ENCODE measurements at places on chromosomes 12 and 14.

GRCh38 chr12:98352835-98353234 is 162.6 kb upstream of the TMPO start:
- no peak for DNase-seq

- no peak for DNase-seq
Measured at GRCh38 chr12:76127588-76127987, 43.1 kb upstream of the NAP1L1 start.

DNA sequence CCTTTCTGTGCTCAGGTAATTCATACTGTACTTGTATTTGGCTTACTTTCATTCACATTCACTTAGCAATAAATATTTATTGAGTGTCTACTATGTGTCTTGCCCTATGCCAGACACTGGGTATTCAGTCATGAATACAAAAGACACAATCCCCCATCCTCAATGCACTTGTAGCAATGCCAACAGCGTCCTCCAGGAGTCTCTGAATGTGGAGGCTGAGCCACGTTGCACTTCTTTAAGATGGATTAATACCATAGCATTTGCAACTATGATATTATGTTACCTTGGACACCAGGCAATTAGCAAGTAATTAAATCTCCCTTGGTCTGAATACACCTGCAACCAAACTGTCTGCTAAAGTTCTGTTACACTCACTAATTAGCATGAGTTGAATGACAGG is 58.8 kb downstream of the OTX2 start:
- DNase-seq, result no peak

GRCh38 chr12:12527820-12528296 is 34.8 kb downstream of the DUSP16 start:
- no peak for DNase-seq

DNA sequence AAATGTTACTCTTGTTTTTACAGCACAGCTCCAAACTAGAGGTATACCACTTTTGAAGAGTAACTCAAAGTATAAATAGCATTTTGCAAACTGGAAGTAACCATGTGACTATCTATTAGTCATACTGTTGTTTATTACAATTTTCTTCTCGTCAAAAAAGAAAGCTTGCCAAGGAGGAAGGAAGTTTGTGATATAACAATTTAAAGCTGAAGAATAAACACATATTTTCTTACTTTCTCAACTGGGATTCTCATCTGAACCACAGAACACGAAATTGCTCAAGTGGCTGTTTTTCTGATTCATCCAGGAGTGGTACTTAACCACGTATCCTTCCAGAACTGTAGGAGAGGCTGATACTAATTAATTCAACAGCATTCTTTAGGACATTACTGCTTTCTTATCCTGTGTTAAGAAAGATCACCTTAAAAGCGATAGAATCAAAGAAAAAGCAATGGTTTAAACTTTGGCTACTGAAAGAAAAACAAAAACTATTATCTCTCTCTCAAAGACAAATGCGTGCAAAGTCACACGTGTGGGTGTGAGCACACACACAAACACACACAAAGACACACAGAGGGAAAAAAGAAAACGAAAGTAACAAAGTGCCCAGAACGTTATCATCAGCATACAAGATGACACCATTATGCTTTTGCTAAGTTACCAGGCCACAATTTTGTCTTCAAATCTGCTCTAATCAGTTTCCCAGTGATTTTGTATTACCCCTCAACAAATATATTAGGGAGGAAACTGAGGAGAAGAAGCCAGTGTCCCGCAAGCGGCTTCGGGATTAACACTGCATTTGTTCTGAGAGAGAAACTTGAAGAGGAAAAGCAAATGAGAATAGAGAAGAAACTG is at the start of gene CLEC2B:
TSS of gene CLEC2B (minus strand) at position 48 of the 855 bp plus-strand sequence.
- DNase-seq, result peak; percentile 33

GRCh38 chr12:113961921-113962710 is 4.0 kb downstream of the RBM19 start:
- DNase-seq, result no peak

- no peak for DNase-seq
Measured at GRCh38 chr14:56183631-56184157, 65.5 kb downstream of the PELI2 start.

DNA sequence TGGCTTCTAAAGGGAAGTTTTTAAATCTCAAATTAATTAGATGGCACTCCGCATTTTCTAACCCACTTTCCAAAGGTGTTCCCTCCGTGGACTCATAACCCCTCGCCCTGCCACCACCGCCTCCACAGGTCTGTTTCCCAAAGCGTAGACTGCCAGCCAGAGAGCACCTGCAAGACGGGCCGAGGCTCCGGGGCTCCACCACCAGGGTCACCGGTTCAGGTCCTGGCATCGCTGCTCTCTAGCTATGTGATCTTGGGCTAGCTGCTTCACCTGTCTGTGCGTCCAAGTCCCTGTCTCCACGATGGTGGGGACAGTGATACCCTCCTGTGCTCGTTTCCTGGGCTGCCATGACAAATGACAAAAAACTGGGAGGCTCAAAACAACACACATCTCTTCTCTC is 11.5 kb downstream of the RIMBP2 start:
- no peak for DNase-seq

- no peak for DNase-seq
Measured at GRCh38 chr12:104858611-104859543, 99.2 kb downstream of the SLC41A2 start.

DNA sequence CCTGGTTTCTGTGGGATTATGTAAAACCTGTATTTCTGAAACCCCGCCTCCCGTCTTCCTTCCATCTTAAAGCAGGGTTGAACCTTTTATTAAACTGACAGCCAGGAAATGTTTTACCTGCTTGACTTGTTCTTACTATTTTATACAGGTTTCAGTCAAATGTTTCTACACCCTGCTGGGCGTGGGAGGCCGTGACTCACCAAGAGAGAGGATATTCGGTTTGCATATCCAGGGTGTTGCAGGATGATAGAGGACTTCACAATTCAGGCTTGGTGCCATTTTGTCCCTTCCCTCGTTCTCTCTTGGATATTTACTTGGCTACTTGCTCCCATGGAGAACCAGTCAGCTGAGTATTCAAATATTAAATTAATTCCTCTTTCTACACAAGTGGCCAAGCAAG is 69.7 kb downstream of the ARF6 start:
- DNase-seq, result no peak

GRCh38 chr12:27437839-27438238 is 8.7 kb upstream of the SMCO2 start:
- no peak for DNase-seq

GRCh38 chr14:92780444-92781232 is 13.5 kb upstream of the GOLGA5 start:
- no peak for DNase-seq

GRCh38 chr12:93333828-93334227 is 43.9 kb upstream of the NUDT4 start:
- no peak for DNase-seq

DNA sequence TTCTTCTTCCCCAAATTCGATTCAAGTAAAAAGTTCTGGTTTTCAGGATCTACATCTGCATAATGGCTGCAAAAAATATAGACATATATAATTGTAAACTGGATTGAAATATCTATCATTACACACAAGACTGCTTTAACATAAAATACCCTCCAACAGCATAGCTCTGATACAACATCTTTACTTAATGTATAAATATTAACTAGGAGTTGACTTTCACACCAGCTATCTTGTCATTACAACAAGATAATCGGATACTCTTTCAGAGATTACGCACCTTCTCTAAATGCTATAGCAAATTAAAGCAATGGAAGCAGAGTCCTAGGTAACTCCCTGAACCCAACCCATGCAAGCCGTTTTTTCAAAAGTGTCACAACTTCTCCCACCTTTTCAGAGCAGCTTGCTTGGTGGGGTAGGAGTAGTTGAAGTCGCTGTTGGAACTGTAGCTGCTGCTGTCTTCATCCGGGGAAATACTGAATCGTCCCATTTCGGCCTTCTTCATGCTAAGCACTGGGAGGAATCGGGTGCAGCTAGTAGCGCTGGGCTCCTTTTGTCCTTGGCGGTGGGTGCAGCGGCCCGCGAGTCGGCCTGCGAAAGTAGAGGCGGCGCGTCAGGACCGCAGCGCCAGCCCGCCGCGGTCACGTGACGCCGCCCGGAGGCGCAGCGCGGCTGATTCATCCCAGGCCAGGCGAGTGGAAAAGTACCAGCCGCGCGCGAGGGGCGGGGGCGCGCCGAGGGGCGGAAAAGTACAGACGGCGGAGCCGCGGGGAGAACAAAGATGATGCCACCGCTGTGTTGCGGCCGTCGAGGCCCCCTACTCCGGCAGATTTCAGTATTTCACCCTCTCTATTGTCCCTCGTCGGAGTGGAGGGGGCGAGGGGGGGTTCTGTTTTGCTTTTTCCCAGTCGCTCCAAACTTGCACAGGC is 1.5 kb downstream of the SLC38A2 start:
- no peak for DNase-seq

- DNase-seq, result no peak
Measured at GRCh38 chr14:105013150-105013785, 7.6 kb downstream of the CDCA4 start.

GRCh38 chr12:58396239-58396638 is 454.9 kb downstream of the ATP23 start:
- DNase-seq, result no peak

GRCh38 chr14:77880056-77880455 is 80.1 kb downstream of the ADCK1 start:
- no peak for DNase-seq

DNA sequence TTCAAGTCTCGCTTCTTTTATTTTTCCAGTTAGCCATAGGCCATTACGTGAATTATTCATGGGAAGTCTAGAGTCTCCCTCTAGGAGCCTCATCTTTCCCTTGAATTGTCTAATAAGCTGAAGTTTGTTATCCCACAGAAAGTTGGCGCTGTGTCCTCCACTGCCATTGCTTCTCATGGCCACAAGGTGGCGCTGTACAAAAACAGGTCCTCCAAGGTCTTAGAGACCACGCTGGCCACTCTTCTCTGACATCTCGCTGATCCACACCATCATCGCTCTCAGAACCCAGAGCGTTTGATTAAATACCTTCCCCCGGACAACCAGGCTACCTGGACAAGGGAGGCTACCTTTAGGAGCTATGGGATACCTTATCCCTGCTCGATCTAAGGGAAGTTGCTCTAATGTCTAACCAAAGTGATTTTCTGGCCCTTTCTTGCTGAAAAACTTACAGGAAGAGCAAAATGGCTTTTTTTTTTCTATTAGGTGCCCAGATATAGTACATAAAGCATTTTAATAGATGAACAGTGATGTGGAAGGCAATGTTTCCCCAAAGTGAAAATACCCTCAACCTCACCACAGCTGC is 110.0 kb downstream of the CCDC60 start:
- no peak for DNase-seq

DNA sequence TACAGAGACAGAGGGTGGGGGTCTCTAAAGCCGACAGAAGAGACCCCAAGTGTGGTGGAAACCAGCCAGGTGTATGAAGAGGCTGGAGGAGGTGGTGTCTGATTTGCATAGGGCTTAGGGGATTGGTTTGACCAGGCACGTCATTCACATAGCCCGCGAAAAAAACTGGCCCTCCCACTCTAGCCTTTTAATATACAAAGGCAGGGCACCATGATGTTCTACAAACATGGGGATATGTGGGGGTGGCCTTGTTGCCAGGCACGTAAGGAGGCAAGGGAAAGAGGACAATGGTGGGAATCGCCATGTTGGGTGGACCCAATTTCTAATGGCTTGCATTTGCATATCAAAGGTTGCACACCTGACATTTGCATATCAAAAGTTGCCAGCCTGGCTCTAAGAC is 13.2 kb downstream of the LALBA start:
- DNase-seq, result no peak

DNA sequence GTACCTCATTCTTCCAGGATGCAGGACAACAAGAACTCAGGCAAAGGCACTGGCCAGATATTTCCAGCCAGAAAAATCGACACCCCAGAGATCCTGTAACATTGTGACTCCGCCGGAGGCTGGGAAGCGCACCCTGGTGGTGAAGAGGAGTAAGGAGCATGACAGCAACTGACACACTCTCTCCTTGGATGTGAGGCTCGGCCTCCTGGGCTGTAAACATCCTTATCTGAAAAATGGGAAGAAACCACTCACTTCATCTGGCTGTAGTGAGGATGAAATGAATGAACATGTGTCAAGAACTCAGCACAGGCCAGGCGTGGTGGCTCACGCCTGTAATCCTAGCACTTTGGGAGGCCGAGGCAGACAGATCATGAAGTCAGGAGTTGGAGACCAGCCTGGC is 27.5 kb downstream of the TCHP start:
- DNase-seq, result no peak

- DNase-seq, result no peak
Measured at GRCh38 chr12:103751171-103751570, 89.9 kb downstream of the NT5DC3 start.

DNA sequence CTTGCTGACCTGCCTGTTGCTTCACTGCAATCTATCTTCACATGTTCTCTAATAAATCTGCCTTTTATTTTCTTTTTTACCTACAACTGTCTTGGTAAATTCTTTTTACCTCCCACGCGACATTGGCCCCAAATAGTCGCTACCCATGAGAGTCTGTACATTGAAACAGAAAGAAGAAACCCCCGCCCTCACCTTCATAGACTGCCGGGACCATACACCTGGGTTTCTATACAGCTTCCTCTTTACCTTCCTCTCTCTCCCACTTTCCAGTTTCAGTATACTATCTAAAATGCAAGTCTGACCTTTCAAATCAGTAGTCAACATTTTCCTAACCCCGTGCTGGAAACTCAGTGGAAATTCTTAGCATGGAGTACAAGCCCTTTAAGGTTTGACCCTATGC is 4.8 kb downstream of the SLC8A3 start:
- DNase-seq, result no peak

GRCh38 chr14:61193476-61193875 is 87.7 kb downstream of the TMEM30B start:
- DNase-seq, result no peak

GRCh38 chr12:76895796-76896195 is 17.0 kb upstream of the CSRP2 start:
- no peak for DNase-seq

- DNase-seq, result peak; percentile 62
Measured at GRCh38 chr12:50504798-50505674, at the start of gene DIP2B. Gene DIP2B (plus strand): TSS chr12:50504985. CDS start chr12:50505141, 156 bp downstream.

- DNase-seq, result no peak
Measured at GRCh38 chr14:103499709-103500108, 22.9 kb downstream of the CKB start.

GRCh38 chr12:127149226-127149964 is 1117.6 kb upstream of the TMEM132C start:
- DNase-seq, result no peak

DNA sequence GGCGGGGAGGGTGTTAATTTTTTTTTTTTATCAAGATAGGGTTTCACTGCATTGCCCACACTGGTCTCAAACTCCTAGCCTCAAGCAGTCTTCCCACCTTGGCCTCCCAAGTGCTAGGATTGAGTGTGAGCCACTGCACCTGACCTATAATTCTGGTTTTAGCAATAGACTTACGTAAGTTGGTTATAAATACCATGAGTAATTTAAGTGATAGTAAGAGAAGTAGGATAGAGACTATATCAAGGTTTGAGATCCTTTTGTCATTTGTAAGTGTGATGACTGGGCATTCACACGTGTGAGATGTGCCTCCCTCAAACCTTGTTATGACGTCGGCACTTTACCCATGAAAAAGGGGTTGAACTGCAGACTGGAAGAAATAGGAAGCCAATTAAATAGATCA is 22.5 kb downstream of the SINHCAF start:
- no peak for DNase-seq

All from brain pericyte (primary cell).